ENCODE measurements at places on chromosomes 6 and 20. TPM values are rescaled to one million over a fixed set of nuclear protein-coding genes. Genes with fewer than 3 reads are reported as not detected.

The TFAP2B gene
- not detected for total RNA-seq

The GMNN gene
- 3.6 TPM for total RNA-seq

The TP53INP2 gene
- total RNA-seq: 1.7 TPM

The SLC4A11 gene
- 2.1 TPM for total RNA-seq

The GGTLC1 gene
- not detected for total RNA-seq

The WFDC12 gene
- not detected for total RNA-seq

The MYH7B gene
- 0.83 TPM for total RNA-seq

The MATN4 gene
- not detected for total RNA-seq

The MCCD1 gene
- not detected for total RNA-seq

The BPIFB1 gene
- not detected for total RNA-seq

The ZBP1 gene
- total RNA-seq: 10.5 TPM

The RAB44 gene
- total RNA-seq: not detected

The ERVFRD-1 gene
- total RNA-seq: not detected

Measured in naive thymus-derived CD8-positive, alpha-beta T cell (primary cell).